ENCODE measurements at places on chromosomes 13 and 19.
A peak's percentile ranks its signal among the peaks of the same experiment; 100 is the strongest.

- DNase-seq: no peak
Measured at GRCh38 chr19:44280916-44281315, 21.2 kb downstream of the ZNF233 start.

DNA sequence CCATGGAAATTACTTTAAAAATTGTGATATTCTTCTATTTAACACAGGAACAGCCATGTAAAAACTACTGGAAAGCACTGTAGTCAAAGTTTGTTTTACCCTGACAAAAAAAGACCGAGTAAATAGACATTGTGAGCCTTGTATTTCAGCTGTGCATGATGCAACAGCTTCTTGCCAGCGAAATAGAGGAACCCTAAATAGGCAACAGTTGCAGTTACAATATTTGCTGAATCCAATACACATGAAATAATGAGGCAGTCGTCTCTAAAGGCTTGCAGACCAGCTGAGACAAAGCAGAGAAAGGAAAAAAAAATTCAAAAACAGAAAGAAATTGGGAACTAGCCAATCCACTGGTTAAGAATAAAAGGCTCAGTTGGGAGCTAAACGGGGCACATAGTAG is 1001.1 kb downstream of the OLFM4 start:
- DNase-seq: no peak

DNA sequence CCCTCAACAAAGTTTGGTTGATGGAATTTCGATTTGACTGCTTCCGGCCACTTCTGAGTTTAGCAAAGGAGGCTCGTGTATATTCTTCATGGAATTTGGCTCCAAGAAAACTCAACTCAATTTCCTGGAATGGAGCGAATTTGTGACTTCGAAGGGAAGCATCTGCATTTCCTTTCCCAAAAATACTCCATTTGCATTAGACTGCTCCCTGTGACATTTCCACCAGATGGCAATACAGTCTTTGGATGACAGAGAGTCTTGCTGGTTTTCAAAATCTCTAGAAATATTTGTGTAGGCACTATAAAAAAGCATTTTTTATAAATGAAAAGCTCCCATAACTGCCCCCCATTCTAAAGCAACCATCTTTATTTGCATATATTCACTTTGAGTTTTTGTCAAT is 4.1 kb downstream of the C1QTNF9 start:
- DNase-seq: no peak

GRCh38 chr19:38848299-38849146 is 1.3 kb downstream of the HNRNPL start:
- DNase-seq: no peak

- peak; percentile 82 for DNase-seq
Measured at GRCh38 chr19:40613690-40614621, 12.8 kb downstream of the LTBP4 start.

- no peak for DNase-seq
Measured at GRCh38 chr13:107881362-107881761, 334.0 kb downstream of the LIG4 start.

- no peak for DNase-seq
Measured at GRCh38 chr13:113992276-113993005, 18.6 kb upstream of the C13orf46 start.

GRCh38 chr19:17570791-17571190 is 15.3 kb downstream of the COLGALT1 start:
- no peak for DNase-seq

GRCh38 chr13:97018029-97018819 is 23.9 kb upstream of the OXGR1 start:
- peak; percentile 47 for DNase-seq
